ENCODE measurements at places on chromosomes 1 and 21.

DNA sequence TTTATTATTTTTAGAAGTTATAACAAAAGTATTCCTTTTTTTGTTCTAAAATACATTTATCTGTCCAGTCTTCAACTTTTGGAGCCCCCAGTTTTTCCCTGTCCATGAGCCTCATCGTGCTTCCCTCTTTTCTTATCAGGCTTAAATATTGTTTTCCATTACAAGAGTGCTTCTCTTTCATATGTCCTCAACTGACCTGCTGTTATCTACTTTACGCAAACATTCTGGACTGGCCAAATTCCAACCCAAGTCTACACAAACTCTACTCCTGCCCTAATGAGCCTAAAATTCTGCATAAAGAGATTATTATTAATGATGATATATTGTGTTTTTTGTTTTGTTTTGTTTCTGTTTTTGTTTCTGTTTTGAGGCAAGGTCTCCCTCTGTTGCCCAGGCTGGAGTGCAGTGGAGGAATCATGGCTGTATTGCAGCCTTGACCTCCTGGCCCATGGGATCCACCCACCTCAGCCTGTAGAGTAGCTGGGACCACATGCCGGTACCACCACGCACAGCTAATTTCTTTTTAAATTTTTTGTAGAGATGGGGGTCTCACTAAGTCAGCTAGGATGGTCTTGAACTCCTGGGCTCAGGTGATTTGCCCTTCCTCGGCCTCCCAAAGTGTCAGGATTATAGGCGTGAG, 318.8 kb upstream of the NEGR1 start:
- DNase-seq, result no peak

DNA sequence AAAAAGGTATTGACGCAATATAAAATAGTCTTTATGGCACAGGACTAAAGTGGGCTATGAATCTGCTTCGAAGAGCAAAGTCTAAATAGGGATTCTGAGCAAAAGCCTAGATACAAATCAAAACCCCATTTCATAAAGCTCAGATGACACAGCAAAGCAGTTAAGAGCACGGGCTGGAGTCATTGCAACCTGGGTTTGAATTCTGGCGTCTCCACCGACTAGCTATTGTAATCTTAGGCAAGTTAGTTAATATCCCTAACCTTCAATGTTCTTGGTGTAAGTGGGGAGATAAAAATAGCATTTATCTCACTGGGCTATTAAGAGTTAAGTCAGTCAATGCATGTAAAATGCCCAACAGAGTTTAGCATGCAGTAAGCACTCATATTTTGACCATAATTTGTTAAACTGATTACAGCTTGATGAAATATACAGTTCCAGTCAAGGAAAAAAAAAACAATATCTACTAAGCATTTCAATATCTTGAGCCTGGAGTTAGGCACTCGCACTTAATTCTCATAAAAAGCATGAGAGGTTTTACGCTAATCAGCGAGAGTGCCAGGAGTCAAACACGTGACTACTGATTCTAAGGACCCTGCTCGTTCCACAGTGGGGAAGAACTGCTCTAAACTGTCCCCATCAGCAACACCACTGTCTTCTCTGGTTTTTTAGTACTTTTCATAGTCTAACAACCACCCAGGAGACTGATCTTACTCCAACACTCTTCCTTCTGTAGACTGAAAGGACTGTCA, 75.5 kb downstream of the JAK1 start:
- no peak for DNase-seq

DNA sequence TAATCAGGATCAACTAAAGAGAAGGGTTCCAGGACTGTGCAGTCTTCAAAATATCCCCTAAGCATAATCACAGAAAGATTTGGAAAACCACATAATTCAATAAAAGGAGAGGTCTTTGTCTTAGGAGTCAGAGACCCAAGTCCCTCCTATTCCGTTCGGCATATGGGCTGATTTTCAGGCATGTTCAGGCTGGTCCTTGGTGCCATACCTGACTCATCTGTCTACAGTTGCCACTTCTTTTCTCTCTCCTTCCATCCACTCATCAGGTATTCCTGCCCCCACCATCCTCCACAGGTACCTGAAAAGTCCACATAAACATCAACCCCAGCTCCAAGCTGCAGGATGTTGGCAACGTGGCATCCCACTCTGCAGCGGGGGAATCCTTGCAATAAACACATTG, 29.7 kb upstream of the RPL11 start:
- DNase-seq, result no peak

GRCh38 chr1:111615870-111616715, 3.5 kb upstream of the RAP1A start:
- DNase-seq, result peak; percentile 83

GRCh38 chr1:91689641-91690481, 189.2 kb downstream of the CDC7 start:
- no peak for DNase-seq

- DNase-seq, result no peak
These were observed 296.0 kb upstream of the PTBP2 start for GRCh38 chr1:96425382-96426129.

GRCh38 chr1:165883056-165883455, 55.6 kb downstream of the UCK2 start:
- DNase-seq, result no peak

GRCh38 chr21:32322103-32322502, 23.4 kb downstream of the MRAP start:
- DNase-seq, result no peak

- DNase-seq, result peak; percentile 32
These were observed 5.2 kb upstream of the PLA2G2D start for GRCh38 chr1:20124456-20125057.

GRCh38 chr1:95084317-95085176, 11.8 kb upstream of the ALG14 start:
- peak; percentile 47 for DNase-seq

- DNase-seq, result no peak
These were observed 1.8 kb upstream of the CR1 start for GRCh38 chr1:207494171-207494570.

DNA sequence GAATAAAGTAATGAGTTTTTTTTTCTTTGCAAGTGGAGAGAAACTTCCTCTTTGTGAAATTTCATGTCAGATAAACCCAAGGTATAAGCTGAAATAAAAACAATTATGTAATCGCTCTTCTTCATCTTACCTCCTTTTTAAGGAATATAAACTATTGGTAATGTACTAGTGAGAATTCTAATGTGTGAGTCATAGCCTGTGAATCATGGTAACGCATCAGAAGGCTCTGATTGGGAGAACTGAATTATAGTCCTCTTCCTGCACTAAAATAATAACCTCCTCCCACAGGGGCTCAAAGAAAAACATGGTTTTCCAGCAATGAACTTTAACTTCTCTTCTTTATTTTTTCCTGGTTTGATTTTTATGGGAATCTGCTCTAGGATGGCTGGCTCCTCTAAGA, 57.1 kb upstream of the COX20 start:
- DNase-seq, result peak; percentile 57

DNA sequence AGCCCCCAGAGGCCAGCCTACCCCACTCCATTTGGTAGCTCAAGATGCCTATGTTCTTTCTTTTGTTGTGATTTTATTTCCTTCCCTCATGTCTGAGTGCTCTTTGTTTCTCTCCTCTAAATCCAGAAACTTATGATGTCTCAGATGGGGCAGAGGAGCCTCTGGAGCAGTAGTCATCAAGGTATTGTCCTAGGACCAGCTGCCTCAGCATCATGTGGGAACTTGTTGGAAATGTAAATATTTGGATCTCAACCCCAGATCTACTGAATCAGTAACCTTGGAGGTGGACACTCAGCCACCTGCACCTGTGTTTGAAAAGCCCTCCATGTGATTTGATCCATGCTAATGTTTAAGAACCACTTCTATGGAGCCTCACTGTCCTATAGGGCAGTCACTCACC, 593.1 kb upstream of the PLXNA2 start:
- no peak for DNase-seq

- DNase-seq, result no peak
These were observed 24.0 kb upstream of the BTG3 start for GRCh38 chr21:17636711-17637110.

- DNase-seq, result no peak
These were observed 24.2 kb downstream of the PCSK9 start for GRCh38 chr1:55063577-55063942.

- no peak for DNase-seq
These were observed 47.9 kb downstream of the KLHDC7A start for GRCh38 chr1:18528616-18529015.

- DNase-seq, result no peak
These were observed 179.9 kb downstream of the VPS13D start for GRCh38 chr1:12409681-12410080.

- DNase-seq, result peak; percentile 32
These were observed 678.0 kb upstream of the USP24 start for GRCh38 chr1:55893155-55893554.

DNA sequence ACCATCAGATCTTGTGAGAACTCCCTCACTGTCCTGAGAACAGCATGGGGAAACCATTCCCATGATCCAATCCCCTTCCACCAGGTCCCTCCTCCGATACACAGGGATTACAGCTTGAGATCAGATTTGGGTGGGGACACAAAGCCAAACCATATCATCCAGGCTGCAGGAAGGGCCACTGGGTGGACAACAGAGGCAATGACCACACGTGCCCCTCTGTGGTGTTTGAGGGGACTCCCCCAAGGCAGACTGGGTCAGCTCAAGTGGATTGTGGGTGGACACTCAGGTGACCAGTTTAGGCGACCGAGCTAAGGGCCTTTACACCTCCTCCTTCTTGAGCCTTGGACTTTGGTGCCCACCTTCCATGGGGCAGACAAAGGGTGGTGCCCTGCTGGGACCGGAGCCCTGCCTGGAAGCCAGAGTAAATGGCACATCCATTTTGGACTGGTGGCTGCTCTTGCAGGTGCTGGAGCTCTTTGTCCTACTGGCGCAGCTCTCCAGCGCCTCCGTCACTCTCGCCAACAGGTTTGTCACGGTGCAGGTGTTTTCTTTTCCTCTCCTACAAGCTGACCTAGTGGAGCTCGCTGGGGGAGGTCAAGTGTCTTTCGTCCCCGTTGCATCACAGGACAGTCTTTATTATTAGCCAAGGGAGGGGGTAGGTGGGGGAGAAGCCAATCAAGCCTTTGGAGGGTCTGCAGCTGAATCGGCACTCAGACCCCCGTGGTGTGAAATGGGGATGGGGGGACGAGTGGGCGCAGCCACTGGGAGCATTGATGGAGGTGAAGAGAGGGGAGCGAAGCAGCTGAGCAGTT, 37.6 kb downstream of the CRYAA start:
- no peak for DNase-seq

DNA sequence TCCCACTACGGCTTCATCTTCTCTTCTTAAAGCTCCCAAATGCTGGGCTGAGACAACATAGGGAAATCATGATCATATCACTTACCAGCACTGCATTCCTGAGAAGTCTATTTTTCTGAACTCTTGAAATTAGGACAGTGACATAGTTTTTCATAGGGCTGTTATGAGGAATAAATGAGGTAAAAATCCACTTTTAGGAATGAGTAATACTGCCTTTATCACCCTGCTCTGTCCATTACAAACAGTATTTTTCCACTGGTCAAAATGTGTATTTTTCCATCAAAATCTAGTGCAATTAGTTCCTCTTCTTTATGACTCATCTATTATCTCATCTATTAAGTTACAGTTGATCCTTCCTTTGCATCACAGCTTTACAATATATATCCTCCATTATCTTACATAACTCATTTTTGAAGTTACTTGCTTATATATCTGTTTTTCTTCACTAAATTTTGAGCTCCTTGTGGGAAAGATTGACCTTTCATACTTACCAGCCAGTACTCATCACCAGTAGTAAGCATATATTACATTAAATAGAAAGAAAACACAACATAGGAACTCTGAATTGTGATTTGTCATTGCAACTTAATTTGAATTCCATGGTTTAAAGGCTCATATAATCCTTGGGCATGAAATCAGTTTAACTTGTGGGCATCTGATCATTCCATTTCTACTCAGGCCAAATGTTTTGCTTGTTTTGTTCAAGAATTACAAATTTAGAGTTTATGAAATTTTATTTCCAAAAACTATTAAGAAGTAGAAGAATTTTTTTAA, 37.1 kb downstream of the PRRX1 start:
- DNase-seq, result no peak

DNA sequence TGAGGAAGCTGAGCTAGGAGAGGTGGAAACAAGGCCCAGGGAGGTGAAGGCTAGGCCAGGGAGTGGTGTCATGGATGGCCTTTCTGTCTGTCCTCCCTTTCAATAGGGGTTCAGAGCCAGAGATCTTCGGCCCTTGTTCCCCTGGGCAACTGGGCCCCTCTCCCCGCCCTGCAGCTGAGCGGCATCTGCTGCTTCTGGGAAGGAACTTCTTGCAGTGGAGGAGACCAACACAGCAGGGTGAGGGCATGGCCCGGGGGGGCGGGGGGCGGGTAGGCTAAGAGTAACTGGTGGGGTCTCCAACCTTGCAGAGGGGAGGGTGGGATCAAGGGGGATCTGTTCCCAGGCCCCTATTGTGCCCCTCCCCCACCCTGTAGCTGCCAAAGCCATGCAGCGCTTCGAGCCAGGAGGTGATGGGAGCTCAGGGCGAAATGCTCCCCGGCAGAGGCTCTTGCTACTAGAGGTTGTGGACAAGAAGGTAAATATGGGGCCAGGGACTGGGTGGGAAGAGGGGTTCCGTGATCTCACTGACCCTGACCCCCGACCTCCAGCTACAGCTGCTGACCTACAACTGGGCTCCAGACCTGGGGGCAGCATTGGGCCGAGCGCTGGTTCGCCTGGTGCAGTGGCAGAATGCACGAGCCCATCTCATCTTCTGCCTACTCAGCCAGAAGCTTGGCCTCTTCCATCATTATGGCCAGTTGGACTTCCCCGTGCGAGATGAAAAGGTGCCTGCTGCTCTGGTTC, 11.7 kb downstream of the HYI start:
- no peak for DNase-seq

- DNase-seq, result no peak
These were observed 27.0 kb downstream of the IL10RB start for GRCh38 chr21:33293136-33293535.

GRCh38 chr1:29275435-29275834, 39.1 kb downstream of the PTPRU start:
- no peak for DNase-seq

GRCh38 chr21:25568246-25568645, 39.0 kb downstream of the MRPL39 start:
- peak; percentile 73 for DNase-seq

DNA sequence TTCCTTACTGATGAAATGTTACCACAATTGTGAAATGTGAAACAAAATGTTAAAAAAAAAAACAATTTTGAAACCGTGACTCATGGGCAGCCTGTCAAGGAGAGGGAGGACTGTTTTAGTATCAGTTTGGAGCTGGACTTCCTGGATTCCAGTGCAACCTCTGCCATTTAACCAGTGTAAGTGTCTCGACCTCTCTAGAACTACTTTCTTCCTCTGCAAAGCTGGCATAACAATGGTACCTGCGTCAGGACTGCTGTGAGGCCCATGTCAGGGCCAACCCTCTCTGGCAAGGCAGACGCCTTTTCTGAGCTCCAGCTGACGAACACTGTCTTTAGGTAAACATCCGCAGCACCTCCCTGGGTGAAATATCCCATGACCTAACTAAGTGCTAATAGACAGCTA, 20.9 kb downstream of the URB1 start:
- DNase-seq, result peak; percentile 63

DNA sequence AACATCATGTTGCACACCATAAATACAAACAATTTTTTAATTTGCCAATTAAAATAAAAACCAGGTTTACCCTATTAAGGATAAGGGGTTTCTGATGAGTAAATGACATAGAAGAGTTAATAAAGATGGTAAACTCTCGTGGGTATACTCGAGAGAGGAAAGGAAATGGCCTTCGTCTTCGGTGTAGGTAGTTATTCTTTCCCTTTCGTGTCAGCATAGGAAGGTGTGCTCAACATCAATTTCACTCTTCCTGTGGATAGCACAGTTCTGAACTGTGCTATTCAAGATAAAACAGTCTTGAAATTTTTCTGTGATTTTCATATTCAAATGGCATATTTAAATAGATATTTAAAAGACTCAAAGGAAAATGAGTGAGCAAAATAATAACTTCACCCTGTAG, 98.2 kb downstream of the RGL1 start:
- no peak for DNase-seq

Data from suppressor macrophage (primary cell).